ENCODE measurements at places on chromosomes 4 and X.

GRCh38 chrX:137051978-137052642 lies 18.3 kb upstream of the GPR101 start:
- peak; percentile 82 for DNase-seq

DNA sequence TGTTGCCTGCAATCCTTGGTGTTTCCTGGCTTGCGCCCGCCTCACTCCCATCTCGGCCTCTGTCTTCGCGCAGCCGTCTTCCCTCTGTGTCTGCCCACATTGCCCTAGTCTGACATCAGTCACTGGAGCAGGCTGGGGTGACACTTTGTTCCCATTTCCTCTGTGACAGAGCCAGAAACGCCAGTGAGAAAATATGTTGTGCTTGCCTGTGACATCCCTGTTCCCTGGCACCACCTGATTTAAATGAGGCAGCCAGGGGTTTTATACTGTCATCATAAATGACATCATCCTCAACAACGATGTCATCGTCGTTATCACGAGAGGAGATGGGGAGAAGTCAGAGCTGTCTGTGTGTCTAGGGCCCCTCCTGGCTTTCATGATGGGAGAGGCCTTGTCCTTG lies 29.1 kb downstream of the ZNF185 start:
- no peak for DNase-seq

- DNase-seq = no peak
Measured at GRCh38 chrX:118251271-118251670, 94.6 kb upstream of the WDR44 start.

DNA sequence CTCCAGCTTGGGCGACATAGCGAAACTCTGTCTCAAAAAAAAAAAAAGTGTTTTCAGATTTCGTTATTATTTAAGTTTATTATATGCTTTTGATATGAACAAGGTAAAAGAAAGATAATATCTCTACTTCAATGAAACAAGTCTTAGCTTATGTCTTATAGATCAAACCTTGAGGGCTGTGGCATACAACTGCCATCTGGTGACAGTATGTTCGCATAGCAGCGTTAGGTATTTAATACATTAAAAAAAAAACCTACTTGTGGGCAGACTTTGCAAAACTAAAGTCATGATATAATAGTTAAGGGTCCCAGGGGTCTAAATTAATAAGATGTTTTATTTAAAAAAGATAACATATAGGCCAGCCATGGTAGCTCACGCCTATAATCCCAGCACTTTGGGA lies 161.2 kb upstream of the AMOT start:
- no peak for DNase-seq

- DNase-seq = no peak
Measured at GRCh38 chrX:3451571-3451970, 105.1 kb upstream of the MXRA5 start.

DNA sequence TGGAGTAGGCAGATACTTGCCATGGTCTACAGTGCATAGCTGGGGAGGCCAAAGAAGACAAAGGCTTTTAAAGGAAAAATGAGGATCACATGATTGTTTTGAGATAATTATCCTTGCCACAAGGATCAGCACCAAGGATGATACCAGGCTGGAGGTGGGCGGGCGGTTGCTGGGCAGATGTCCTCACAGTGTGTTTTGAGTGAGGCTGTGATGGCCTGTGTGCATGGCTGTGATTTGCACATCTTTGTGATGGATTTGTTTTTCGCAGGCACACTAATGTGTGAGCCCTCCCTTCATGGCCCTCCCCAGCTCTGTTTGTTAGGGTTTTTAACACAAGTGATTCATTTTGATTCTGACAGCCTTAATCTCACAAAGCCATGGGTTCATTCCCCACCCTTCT lies 46.8 kb downstream of the RGS12 start:
- no peak for DNase-seq

GRCh38 chr4:37609626-37610025 lies 76.5 kb downstream of the RELL1 start:
- DNase-seq = no peak

DNA sequence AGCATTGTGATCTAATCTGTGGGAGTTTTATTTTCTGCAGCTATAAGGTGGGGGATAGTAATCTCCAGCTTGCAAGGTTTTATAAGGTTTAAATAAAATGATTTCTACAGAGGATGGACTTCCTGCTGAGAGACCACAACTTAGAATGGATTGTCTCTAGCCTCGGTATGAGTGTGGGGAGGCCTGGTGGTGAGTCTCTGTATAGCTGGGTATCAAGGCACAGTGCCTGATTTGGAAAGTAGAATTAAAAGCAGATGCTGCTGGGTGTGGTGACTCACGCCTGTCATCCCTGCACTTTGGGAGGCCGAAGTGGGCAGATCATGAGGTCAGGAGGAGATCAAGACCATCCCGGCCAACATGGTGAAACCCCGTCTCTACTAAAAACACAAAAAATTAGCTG lies 162.0 kb upstream of the GATB start:
- DNase-seq = no peak

- no peak for DNase-seq
Measured at GRCh38 chr4:26717332-26717731, 133.4 kb downstream of the TBC1D19 start.

DNA sequence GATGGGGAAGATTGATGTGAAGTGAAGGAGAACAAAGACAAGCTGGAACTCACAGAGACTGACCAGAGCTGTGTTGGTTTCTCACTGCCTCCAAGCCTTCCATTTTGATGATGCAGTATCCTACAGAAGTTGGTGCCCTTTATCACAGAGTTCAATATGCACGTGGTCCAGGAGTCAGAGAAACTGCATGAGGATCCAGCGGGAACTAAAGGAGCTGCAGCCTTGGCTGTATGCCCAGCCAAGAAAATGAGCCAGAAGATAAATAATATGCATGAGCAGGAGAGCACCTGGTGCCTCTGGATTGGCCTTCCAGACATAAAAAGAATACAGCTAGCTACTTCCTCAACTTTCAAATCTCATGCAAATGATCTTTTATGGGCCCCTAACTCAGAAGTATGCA lies 44.3 kb upstream of the DCLK2 start:
- no peak for DNase-seq

DNA sequence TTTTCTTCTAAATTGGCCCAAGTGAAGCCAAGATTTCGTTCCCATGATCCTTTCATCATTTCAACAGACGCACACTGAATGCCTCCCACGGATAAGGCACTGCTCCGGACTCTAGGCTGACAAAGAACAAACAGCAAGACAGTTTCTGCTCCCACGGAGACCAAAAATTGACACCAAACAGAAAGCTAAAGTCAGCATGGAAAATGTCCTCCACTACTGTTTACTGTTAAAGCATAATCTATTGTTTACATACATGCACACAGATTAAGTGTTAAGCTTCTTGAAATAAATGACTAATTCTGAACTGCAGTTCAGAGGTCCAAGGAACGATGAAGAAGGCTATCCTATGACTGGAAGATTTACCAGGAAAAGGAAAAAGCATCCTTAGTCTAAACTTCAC lies 199.6 kb downstream of the AASDH start:
- DNase-seq = no peak

- no peak for DNase-seq
Measured at GRCh38 chr4:36000941-36001557, 243.3 kb downstream of the ARAP2 start.

DNA sequence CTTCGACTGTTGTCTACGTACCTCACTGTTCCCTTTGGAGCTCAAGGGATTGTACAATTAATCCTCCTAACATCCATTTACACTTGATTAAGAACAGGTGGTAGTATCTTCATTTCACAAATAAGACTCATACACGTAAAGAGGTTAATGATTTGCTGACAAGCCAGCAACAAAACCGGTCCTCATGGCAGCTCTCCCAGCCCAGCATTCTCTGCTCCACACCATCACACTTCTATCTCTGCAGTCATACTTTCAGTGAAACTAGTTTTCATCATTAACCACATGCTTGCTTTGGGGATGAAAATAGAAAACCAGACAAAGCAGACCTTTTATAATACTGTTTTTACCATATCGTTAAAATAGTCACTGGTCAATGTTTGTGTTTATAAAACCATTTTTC lies 28.7 kb upstream of the CASK start:
- DNase-seq = no peak

GRCh38 chr4:158993891-158994290 lies 109.0 kb upstream of the RAPGEF2 start:
- DNase-seq = no peak

DNA sequence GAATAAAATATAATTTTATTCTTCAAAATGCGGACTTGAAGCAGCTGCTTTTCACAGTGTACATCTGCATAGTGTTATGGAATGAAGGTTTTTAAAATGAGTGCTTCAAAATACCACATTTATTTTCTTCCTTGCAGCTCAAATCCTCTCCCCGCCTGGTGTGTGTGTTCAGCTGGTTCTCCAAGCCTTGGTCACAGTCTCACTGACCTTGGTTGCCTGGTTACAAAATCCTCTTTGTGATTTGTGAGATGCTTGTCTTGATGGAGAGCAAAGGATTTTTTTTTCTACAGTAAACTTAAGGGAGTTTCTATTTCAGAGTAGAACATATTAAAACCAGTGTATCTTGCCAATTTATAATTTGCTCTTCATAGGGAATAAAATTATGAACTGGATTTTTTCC lies 139.2 kb downstream of the PCDH18 start:
- DNase-seq = no peak

GRCh38 chrX:20333672-20334071 lies 67.0 kb upstream of the RPS6KA3 start:
- DNase-seq = no peak

GRCh38 chrX:132594129-132594528 lies 105.3 kb upstream of the MBNL3 start:
- no peak for DNase-seq

GRCh38 chr4:25800245-25800644 lies 62.5 kb downstream of the SEL1L3 start:
- no peak for DNase-seq

- DNase-seq = no peak
Measured at GRCh38 chr4:43765514-43765913, 683.1 kb downstream of the KCTD8 start.

- no peak for DNase-seq
Measured at GRCh38 chr4:13430834-13431568, 53.1 kb downstream of the RAB28 start.

DNA sequence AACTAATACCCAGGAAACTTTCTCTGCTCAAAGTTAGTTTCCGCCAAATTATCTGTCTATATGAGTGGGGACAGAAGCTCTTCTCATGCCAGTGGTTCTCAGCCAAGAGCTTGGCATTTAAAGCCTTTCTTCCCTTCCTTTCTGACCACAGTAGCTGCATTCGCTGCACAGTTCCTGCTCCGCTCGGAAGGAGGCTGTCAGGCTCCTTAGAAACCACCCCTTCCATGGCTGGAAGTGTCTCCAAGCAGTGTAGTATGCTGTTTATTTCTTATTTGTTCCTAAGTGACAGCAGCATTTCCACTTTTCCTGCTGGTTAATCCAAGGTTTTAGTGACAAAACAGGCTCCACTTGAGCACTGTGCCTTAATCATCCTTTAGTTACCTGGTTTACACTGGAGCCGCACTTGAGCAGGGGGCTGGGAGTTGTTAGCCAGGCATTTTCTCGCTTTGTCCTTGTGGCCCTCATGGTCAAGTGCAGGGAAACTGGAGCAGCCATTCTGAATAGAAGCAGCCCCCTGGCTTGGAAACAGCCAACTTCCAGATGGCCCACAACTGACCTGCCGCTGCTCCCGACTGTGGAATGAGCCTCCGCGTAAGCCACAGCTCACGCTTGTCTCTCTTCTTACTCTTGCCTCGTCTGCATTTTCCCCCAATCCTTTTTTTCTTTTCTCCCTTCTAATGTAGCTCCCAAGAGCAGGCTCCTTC lies 739.4 kb upstream of the TENM3 start:
- no peak for DNase-seq

- DNase-seq = no peak
Measured at GRCh38 chr4:126661194-126661593, 971.6 kb upstream of the INTU start.

- DNase-seq = no peak
Measured at GRCh38 chr4:118918388-118918787, 29.7 kb downstream of the SYNPO2 start.

DNA sequence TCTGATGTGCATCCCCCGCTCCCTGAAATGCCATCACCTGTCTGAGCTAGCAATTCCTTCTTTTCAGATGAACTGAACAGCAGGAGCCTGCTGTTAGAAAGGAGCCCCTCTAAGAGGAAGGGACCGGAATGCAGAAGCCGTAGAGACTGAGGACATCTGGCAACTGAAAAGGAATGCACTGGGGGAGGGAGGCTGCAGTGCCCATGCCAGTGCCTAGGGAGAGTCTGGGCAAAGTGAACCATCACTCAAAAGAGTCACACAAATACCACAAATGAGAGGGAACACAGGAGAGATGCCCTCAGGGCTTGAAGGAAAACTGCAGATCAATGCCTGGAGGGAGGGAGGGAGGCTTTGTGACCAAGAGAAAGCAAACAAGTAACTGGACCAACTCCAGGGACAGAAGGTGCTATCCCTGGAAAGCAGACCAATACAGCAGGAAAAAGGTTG lies 93.9 kb upstream of the CBR4 start:
- no peak for DNase-seq

DNA sequence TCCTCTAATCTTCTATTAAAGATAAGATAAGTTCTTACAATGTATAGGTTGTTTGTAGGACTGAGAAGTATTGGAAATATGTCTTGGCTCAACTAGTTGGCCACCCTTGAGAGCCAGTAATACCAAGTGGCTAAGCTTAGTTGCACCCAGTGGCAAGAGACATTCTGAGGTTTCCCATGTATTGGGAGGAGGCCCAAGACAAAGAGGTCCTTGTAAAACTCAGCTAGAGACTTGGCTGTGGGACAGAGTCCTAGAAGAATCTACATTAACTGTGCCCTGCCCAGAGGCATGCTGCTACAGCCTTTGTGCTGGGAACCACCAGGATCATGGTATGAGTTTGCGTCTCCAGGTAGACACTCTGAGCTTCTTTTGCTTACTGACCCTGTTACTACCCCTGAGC lies 41.9 kb upstream of the SLC4A4 start:
- no peak for DNase-seq

GRCh38 chr4:8477676-8478075 lies 37.1 kb downstream of the TRMT44 start:
- DNase-seq = no peak

DNA sequence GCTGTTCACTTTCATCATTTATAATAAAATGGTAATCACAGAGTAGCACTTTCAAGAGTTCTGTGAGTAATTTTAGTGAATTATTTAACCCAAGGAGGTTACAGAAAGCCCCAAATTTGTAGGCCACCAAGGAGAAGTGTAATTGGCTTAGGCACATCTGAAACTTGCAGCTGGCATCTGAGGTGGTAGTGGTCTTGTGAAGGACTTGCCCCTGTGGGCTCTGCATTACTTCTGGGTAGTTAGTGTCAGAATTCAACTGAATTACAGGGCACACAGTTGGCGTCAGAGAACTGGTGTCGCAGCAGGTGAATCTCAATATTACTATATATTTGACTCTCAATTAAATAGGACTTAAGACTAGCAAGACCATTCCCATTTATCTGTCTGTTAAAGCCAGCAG lies 36.9 kb downstream of the GPR174 start:
- DNase-seq = no peak

GRCh38 chr4:27350161-27350560 lies 489.5 kb downstream of the STIM2 start:
- DNase-seq = no peak

GRCh38 chr4:105148776-105149175 lies 2.1 kb downstream of the TET2 start:
- no peak for DNase-seq

Measured in activated CD8-positive, alpha-beta T cell treated with anti-CD3 and anti-CD28 coated beads, Interleukin-2, amount 10 ng/mL, durations not matched to agents 7 days and 5 days (primary cell).